SW 1271 (cell line): ENCODE measurements at places on chromosomes 5 and 9.

DNA sequence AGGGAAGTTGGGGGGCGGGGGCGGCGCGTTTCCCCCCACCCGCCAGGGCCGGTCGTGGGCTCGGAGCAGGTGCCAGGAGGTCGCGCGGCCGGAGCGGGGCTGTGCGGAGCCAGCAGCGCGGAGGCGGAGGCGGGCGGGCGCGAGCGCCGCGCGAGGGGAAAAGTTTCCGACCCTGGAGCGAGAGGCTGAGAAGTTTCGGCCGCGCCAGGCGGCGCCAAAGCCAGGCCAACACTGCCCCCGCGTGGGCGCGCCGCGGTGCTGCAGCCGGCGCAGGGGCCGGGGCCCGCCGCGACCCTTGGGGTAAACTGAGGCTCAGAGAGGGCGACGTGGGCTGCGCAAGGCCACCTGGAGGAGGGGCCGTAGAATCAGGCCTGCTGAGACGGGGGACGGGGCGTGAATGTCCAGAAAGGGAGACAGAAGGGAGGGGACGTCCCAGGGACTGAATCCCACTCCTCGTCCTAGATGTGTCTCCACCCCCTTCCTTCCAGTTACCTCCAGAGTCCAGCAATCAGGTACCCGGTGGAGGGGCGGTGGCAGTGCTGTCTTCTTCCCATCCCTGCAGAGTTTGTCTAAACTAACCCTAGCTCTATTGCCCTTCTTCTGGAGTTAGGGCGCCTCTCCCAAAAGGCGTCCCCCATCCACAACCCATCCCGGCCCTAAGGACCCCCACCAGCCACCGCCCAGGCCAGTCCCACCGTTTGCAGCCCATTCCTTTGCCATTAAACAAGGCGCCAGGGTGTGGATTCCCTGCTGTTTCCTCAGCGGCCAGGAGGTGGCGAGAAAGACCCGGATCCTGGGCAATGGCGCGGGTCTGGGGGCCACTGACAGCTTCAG lies 10.2 kb downstream of the C9orf50 start:
- peak; percentile 42 for DNase-seq

DNA sequence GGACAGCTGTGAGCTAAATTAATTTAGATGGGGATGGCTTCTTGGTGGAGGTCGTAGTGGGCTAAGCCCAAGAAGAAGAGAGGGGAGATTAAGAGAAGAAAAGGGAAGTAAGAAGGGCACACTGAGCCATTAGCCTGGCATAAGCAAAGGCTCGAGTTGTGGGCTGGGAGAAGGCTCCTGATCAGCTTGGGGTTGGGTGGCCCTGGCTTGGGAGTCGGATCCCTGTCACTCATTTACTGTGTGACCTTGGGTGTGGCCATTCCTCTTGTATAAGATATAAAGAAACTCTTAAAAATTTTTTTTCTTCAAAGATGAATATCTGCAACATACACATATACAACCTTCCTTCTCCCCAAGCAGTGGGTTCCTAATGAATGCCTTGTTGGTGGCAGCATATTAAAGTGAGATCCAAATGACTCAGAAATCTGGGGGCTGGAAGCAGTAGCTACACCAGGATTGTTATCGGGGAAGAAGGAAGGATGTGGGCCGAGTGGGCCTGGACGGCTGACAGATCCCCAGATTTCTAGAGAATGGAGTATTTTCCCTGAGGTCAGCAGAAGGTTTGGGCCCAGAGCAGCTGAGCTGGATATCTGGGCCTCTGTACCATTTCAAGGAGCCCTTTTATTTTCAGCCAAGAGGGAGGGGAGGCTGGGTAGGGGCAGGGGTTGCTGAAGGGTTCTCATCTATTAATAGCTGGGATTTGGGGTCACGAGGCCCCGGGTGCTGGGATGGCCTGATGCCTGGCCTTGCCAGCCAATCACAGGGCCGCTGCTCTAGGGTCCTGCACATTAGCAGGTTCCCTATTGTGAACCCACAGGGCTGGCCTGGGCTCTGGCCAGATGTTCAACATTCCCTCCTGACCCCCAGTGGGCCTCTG lies 52.1 kb downstream of the PPARGC1B start:
- no peak for DNase-seq

DNA sequence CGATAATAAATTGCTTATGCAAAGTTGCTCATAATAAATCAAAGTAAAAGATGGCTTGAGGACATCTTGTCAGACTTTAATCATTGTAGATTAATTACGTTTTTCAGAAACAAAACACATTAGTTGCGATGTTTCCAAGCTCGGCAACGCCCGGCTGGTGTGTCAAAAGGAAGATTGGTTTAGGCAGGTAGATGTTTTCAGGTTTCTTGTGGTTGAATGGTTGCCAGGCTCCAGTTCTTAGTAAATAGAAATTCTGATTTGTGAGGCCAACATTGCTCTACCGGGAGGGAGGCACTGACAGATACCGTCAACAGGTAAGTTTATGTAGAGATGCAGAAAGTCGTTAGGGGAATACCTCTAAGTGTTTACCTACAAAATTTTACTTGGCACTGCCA lies 280.3 kb downstream of the NPR3 start:
- no peak for DNase-seq

DNA sequence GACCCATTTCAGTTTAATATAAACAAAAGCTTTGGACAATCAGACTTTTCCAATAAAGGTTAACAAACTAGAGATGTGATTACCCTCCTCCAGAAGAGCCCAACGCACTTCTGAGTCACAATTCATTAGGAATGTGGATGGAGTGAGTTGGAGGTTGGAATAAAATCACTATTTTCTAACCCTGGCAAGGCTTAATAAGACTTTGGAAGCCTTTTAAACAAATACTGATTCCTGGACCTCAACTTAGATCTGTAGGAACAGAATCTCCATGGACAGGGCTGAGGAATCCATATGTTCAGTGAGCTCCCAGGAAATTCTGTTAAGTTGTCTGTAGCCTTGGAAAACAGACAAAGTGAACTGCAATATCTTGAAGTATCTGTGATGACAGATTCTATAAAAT lies 233.5 kb upstream of the ELL2 start:
- no peak for DNase-seq

DNA sequence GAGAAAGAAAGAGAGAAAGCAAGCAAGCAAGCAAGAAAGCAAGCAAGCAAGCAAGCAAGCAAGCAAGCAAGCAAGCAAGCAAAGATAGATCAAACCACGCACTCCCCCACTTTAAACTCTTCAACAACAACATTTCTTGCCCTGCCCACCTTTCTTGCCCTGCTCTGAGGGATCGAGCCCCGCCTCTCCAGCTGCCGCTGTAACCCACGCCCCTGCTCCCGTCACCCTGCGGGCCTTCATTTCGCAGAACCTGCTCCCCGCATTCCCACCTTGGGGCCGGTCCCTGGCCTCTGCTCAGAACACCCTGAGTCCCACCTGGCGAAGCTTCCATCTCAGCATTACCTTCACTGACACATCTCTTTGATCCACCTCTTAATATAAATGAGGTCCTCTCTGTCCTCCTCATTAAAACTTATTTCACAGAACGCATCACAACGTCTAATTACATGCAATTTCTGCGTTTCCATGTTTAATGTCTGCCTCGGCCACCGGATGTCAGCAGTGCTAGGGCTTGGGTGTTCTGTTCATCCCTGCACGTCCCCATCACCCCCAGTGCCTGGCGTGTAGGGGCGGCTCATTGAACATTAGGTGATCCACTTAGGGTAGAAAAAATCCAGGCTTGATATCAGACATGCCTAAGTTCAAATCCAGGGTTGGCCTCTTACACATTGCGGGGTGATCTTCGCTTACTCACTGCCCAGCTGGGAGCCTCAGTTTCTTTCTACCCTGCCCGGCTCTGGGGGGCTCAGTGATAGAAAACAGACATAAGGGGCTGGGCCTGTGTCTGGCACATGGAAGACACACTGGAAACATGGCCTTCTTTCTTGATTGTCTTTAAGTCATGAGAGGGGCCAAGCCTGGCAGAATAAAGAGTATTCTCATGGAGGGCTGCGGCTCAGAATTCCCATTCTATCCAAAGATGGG lies 187.6 kb downstream of the DAB2IP start:
- DNase-seq = no peak

DNA sequence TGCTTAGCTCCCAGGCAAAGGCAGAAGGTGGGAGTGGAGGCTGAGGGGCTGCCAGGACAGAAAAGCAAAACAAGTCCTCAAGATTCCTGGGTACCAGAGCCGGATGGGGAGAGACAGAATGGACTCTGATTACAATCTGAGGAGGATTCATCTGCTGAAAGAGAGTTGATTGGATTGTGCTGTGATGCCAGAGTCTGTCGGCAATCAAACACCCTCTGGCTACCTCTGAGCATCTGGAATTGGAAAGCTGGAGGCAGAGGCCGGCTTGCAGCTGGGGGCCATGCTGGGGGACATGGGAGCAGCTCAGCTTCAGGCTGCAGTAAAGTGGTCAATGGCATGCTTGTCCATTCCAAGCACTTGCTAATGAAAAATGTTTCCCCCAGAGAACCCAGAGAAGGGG lies 59.3 kb downstream of the ASTN2 start:
- no peak for DNase-seq

GRCh38 chr9:113935677-113936380 lies 59.7 kb downstream of the ZNF618 start:
- DNase-seq = no peak

GRCh38 chr5:72871366-72872024 lies 55.0 kb downstream of the TNPO1 start:
- DNase-seq = no peak

DNA sequence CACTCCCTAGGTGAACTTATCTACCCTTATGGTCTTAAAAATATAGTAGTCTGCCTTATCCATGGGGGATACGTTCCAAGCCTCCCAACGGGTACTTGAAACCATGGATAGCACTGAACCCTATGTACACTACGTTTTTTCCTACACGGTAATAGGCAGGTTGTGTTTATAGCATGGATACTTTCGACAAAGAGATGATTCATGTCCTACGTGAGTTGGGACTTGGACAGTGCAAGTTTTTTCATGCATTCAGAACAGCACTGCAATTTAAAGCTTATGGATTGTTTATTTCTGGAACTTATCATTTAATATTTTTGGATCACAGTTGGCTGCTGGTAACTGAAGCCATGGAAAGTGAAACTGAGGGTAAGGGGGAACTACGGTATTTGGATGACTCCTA lies 88.1 kb downstream of the CNTLN start:
- DNase-seq = no peak

DNA sequence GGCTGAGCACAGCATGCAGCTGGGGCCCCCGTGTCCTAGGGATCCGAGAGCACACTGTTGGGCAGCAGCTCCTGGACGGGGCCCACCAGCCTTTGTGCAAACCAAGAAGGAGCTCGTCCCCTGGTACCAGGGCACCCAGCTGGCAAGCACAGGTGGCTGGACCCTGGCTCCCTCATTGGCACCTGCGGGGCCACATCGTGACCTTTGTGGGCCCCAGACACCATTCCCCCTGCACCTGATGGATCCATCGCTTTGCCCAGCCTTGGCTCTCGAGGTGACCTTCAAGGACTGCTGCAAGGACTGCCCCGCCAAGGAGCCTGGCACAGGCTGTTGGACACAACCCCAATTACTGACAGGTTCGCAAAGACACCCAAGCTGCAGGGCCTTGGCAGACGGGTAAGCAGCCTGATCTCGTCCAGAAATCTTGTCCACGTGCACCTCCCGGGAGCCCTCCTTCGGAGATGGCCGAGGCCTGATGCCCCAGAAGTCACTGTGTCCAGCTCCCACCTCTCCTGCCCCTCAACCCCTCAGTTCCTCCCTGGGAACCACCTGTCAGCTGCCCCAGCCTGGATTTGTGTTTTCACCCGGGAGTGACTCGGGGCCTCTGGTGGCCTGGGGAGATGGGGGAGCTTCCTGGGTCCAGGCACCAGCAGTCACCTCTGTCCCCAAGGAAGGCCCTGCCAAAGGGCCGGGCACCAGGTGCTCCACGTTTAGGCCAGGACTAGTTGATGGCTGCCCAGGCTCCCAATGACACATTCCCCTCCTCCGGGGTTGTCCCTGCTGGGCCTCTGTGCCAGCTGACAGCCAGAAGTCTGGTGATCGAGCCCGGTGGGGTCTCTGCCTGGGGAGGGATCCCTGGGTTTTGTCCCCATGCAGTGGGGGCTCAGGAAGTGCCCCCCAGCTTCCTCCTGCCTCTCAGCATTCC lies 137.1 kb upstream of the PPP1R26 start:
- no peak for DNase-seq

- no peak for DNase-seq
These were observed 15.4 kb downstream of the ARHGEF37 start for GRCh38 chr5:149596712-149597111.
